CD4-positive, CD25-positive, alpha-beta regulatory T cell (primary cell): ENCODE measurements at places on chromosomes 5 and 9.

- peak overlapping the region; percentile 99 for H3K27ac ChIP-seq
- H3K4me1 ChIP-seq: peaks cover 68% of the 10 kb centered on the region
- H3K36me3 ChIP-seq: no peaks in the 10 kb centered on the region
- H3K4me3 ChIP-seq: peak overlapping the region; percentile 60
Observed at GRCh38 chr9:120935383-120935857, 8.8 kb upstream of the TRAF1 start.

DNA sequence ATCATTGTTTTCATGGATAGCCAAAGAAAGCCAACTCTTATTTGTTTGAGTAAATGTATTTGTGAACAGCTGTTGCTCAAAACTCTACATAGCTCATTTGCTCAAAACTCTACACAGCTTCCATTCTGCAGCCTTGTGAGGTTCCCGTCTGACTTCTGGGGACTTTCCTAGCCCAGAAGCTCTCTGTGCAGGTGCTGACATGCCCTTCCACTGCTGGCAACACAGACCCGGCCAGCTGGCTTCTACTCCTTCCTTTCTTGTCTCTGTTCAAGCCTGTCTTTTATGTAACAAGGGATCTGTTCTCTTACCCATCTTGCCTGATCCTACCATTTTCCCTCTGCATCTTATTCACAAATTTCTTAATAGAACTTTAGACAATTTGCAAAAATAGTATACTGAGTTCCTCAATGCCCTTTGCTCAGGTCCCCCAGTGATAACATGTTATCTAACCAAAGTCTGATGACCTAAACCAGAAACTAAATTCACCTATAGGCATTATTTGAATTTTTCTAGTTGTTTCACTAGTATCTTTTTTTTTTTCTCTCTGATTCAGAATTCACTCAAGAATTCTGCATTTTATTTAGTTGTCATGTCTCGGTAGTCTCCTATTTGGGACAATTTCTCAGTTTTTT is 556.5 kb upstream of the SEMA6A start:
- H3K27me3 ChIP-seq: no peaks in the 10 kb centered on the region
- no peak for DNase-seq
- H3K36me3 ChIP-seq: no peaks in the 10 kb centered on the region
- no peak overlapping the region for H3K27ac ChIP-seq
- H3K4me1 ChIP-seq: no peaks in the 10 kb centered on the region

- no peak overlapping the region for H3K4me3 ChIP-seq
- H3K27ac ChIP-seq: no peak overlapping the region
- H3K36me3 ChIP-seq: no peaks in the 10 kb centered on the region
- DNase-seq: no peak
- H3K27me3 ChIP-seq: no peaks in the 10 kb centered on the region
Observed at GRCh38 chr9:93197670-93198069, 13.7 kb downstream of the WNK2 start.

GRCh38 chr9:89536145-89536574 is 38.2 kb upstream of the SEMA4D start:
- DNase-seq: peak; percentile 66
- H3K27ac ChIP-seq: peak overlapping the region; percentile 75
- no peaks in the 10 kb centered on the region for H3K27me3 ChIP-seq
- H3K36me3 ChIP-seq: no peaks in the 10 kb centered on the region
- H3K4me1 ChIP-seq: peaks cover 67% of the 10 kb centered on the region

- no peaks in the 10 kb centered on the region for H3K36me3 ChIP-seq
- no peak overlapping the region for H3K4me3 ChIP-seq
- DNase-seq: no peak
- no peak overlapping the region for H3K27ac ChIP-seq
- no peaks in the 10 kb centered on the region for H3K4me1 ChIP-seq
Observed at GRCh38 chr5:163379298-163380155, 57.9 kb upstream of the CCNG1 start.

DNA sequence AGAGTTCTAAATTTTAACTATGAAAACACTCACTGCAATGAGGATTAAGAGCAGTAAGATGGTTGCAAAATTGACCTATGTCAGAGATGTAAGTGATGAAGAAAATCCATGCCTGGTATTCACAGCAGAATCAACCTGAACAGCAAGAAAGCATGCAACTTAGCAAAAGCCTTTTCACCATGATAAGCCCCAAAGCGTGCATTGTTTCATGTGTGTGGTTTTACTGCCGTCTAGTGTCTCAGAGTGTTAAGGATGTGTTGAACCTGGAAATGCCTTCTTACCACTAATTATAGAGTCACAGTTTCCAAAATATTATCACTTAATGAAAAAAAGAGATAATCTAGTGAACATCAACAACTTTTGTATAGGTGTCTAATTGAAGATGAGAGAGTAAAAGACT is 415.2 kb upstream of the TRPC7 start:
- H3K4me3 ChIP-seq: no peak overlapping the region
- no peaks in the 10 kb centered on the region for H3K36me3 ChIP-seq
- no peaks in the 10 kb centered on the region for H3K4me1 ChIP-seq
- no peak overlapping the region for H3K27ac ChIP-seq

GRCh38 chr9:34989946-34990635 is 546 bp downstream of the DNAJB5 start:
- H3K4me3 ChIP-seq: peak overlapping the region; percentile 26
- peak; percentile 53 for DNase-seq
- H3K4me1 ChIP-seq: peaks cover 41% of the 10 kb centered on the region
- no peak overlapping the region for H3K27ac ChIP-seq
- no peaks in the 10 kb centered on the region for H3K36me3 ChIP-seq

- DNase-seq: no peak
- peaks cover 7% of the 10 kb centered on the region for H3K27me3 ChIP-seq
- H3K36me3 ChIP-seq: no peaks in the 10 kb centered on the region
- no peak overlapping the region for H3K27ac ChIP-seq
- H3K4me1 ChIP-seq: no peaks in the 10 kb centered on the region
- no peak overlapping the region for H3K4me3 ChIP-seq
Observed at GRCh38 chr9:71514344-71514975, 253.9 kb downstream of the CEMIP2 start.

GRCh38 chr9:34010979-34011378 is 37.7 kb downstream of the UBAP2 start:
- peaks cover 9% of the 10 kb centered on the region for H3K36me3 ChIP-seq
- no peak overlapping the region for H3K4me3 ChIP-seq
- H3K27me3 ChIP-seq: no peaks in the 10 kb centered on the region
- H3K4me1 ChIP-seq: no peaks in the 10 kb centered on the region

- no peak overlapping the region for H3K4me3 ChIP-seq
- H3K27ac ChIP-seq: no peak overlapping the region
- peaks cover 2% of the 10 kb centered on the region for H3K27me3 ChIP-seq
- DNase-seq: no peak
Observed at GRCh38 chr9:95807326-95807947, 68.1 kb upstream of the ERCC6L2 start.

DNA sequence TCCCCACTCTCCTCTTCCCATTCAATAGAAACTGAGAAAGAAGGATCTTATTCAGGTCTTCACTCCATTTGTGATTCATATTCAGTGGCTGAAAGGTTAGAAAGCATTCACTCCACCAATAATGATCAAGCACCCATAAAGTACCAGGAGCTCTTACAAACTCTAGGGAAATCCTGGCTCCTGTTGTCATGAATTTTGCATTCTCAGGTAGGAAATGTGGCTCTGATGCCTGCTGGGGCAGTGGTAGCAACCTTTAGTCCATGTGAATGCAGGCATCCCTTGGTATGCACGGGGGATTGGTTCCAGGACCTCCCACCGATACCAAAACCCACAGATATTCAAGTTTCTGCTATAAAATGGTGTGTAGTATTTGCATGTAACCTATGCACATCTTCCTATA is 3.6 kb upstream of the RORB start:
- H3K27ac ChIP-seq: no peak overlapping the region
- peaks cover 5% of the 10 kb centered on the region for H3K4me1 ChIP-seq
- peaks cover 10% of the 10 kb centered on the region for H3K27me3 ChIP-seq
- H3K4me3 ChIP-seq: no peak overlapping the region
- DNase-seq: no peak

GRCh38 chr5:77744116-77744515 is 32.0 kb downstream of the TBCA start:
- no peaks in the 10 kb centered on the region for H3K27me3 ChIP-seq
- H3K27ac ChIP-seq: no peak overlapping the region
- H3K4me1 ChIP-seq: no peaks in the 10 kb centered on the region

DNA sequence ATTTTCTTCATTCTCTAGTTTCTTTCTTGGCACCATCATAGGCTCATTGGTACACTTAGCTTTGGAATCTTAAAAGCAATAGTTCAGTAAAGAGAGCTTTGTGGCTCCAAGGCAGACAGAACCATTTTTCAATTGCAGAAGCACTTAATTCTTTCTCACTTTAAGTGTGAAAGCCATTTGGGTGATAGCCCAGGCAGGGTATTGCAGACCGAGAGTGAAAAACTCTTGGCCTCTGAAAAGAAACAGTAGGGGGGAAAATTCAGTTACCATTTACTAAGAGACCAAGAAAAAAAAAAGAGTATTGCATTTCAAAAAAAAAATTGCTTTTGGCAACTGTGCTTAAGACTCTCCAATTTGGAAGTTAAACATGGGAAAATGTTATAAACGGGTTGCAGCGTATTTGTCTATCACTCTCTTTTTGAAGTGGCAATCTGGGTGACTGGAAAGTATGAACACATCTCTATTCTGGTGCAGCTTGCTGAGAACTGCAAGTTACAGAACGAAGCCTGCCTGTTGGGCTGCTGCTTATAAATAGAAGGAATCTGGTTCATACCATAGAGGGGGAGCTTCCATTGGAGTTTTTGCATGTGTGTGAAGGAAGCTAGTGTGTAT is 170.5 kb downstream of the TLE4 start:
- no peaks in the 10 kb centered on the region for H3K36me3 ChIP-seq
- H3K4me1 ChIP-seq: no peaks in the 10 kb centered on the region
- H3K27ac ChIP-seq: no peak overlapping the region
- DNase-seq: no peak

- no peak overlapping the region for H3K27ac ChIP-seq
- H3K4me1 ChIP-seq: no peaks in the 10 kb centered on the region
- no peak for DNase-seq
Observed at GRCh38 chr5:56288873-56289601, 55.9 kb upstream of the ANKRD55 start.

DNA sequence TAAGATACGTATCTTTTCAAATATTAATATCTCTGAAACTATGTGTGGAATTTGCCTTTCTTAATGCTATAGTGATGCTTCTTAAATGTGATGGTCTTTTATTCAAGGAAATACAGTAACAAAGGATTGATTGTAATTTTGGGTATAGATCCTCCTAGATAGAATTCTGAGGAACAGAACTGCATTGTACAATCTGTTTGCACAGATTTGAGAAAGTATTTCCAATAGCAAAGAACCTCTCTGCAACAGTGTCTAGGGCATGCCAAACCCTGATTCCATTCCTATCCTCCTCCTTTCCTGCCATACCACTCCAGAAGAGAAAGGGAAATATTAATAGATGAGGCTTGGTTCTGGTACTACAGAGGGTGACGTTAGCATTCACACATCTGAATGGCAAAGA is 10.4 kb downstream of the SMIM15 start:
- no peak overlapping the region for H3K27ac ChIP-seq
- H3K4me1 ChIP-seq: no peaks in the 10 kb centered on the region
- H3K36me3 ChIP-seq: no peaks in the 10 kb centered on the region
- H3K27me3 ChIP-seq: no peaks in the 10 kb centered on the region
- no peak for DNase-seq
- no peak overlapping the region for H3K4me3 ChIP-seq

- no peak overlapping the region for H3K4me3 ChIP-seq
- DNase-seq: no peak
- no peaks in the 10 kb centered on the region for H3K36me3 ChIP-seq
Observed at GRCh38 chr5:6551955-6552313, 80.9 kb downstream of the NSUN2 start.

- no peaks in the 10 kb centered on the region for H3K27me3 ChIP-seq
- DNase-seq: no peak
- no peaks in the 10 kb centered on the region for H3K36me3 ChIP-seq
- H3K4me3 ChIP-seq: no peak overlapping the region
- H3K4me1 ChIP-seq: no peaks in the 10 kb centered on the region
- H3K27ac ChIP-seq: no peak overlapping the region
Observed at GRCh38 chr5:115947260-115947659, 15.0 kb upstream of the LVRN start.

DNA sequence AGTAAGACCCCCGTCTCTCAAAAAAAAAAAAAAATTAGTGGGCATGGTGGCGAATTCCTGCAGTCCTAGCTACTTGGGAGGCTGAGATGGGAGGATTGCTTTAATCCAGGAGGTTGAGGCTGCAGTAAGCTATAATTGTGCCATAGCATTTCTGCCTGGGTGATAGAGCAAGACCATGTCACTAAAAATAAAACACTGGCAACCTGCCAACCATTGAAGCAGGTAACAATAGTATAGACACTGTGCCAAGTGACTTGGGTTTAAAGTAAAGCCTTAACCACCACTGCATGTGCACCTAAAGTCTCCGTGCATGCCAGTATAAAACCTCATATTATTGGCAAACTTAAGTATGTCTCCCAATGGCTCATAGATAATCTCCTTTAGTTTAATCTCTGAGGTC is 3.4 kb upstream of the APBA1 start:
- DNase-seq: no peak
- H3K4me3 ChIP-seq: no peak overlapping the region
- no peaks in the 10 kb centered on the region for H3K36me3 ChIP-seq
- H3K27me3 ChIP-seq: peaks cover 16% of the 10 kb centered on the region
- peaks cover 11% of the 10 kb centered on the region for H3K4me1 ChIP-seq
